ENCODE measurements at places on chromosomes 3 and 15.

DNA sequence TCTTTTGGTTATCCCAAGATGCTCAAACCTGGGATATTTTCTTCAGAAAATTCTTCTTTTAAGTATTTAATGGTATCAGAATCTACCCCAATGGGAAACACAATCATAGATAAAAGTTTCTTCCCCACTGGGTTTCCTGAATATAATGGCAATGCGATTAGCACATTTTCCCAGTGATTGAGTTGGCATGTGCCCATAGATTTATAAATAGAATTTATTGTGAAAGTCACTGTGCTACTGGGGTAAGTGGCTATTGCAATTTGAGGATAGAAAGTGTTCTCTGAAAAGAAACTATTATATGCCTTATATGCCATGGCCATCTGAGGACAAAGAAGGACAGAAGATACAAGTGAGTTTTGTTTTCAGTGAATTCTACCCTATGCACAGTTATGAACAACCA, 99.0 kb upstream of the RBMS3 start:
- DNase-seq: no peak

GRCh38 chr3:27878014-27878383, 155.9 kb upstream of the EOMES start:
- no peak for DNase-seq

DNA sequence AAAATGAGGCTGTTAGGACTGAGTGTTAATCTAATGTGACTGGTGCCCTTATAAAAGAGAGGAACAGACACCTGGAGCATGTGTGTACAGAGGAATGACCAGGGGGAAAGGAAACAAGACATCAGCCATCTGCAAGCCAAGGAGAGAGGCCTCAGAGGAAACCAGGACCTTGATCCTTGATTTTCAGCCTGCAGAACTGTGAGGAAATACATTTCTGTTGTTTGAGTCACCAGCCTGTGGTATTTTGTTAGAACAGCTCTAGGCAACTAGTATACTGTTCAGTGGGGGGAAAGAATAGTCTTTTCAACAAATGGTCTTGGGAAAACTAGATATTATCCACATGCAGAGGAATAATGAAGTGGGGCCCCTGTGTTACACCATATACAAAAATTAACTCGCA, 80.6 kb downstream of the CCR1 start:
- DNase-seq: peak; percentile 46

DNA sequence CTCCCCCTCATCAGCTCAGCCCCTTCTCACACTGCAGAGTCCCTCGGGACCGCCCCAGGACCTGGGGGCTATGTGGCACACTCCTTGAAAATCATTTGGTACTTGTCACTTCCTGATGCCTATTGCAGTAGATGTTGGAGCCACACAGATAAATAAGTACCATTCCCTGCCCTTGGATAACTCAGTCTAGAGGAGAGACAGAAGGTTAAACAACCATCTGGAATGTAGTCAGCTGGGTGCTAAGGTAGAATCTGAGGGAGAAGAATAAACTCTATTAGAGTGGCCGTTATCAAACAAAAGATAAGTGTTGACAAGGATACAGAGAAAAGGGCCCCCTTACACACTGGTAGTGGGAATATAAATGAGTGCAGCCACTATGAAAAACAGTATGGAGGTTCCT, 112.3 kb upstream of the NR2E3 start:
- DNase-seq: no peak

- no peak for DNase-seq
These were observed 23.2 kb downstream of the SPTBN5 start for GRCh38 chr15:41870689-41871081.

DNA sequence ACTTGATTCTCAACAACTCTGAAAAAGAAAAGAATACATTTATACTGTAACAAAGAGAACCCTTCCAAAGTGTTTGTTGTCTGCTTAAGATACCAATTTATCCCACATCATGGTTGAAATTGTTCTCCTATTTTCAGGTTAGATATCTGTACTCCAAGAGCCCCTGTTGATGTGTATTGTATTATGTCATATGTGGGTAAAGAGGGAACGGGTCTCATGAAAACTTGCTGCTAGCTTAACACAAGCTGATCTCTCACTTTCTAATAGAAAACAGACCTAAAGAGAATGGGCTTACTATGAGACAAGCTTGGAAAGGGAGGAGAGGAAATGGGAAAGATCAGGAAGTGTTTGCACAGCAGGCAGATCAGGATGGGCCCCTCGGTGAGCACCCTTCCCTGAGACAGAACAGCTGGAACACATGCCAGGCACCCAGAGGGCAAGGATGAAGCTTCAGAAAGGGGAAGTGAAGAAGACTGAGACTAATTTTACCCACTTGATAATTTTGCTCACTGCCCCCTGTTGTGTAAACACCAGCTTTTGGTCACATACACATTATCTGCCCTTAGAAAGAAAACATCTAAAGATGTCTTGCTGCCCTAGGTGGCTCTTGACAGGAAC, 747.9 kb upstream of the CCDC54 start:
- no peak for DNase-seq

DNA sequence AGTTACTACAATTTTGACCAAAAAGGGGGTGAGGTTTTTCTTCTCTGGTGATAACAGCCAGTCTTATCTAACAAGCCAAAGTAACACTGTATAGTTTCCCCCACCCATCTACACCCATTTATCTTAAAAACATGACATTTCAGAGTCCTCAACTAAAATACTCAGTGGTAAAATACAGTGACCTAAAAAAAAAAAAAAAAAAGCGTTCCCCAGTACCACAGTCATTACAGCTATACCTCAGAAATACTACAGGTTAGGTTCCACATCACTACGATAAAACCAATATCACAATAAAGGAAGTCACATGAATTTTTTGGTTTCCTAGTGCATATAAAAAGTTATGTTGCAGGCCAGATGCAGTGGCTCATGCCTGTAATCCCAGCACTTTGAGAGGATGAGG, 13.8 kb downstream of the DENND4A start:
- no peak for DNase-seq

- DNase-seq: no peak
These were observed 5.7 kb downstream of the TM4SF1 start for GRCh38 chr3:149371723-149372114.

GRCh38 chr15:70714015-70714414, 49.3 kb downstream of the UACA start:
- no peak for DNase-seq

DNA sequence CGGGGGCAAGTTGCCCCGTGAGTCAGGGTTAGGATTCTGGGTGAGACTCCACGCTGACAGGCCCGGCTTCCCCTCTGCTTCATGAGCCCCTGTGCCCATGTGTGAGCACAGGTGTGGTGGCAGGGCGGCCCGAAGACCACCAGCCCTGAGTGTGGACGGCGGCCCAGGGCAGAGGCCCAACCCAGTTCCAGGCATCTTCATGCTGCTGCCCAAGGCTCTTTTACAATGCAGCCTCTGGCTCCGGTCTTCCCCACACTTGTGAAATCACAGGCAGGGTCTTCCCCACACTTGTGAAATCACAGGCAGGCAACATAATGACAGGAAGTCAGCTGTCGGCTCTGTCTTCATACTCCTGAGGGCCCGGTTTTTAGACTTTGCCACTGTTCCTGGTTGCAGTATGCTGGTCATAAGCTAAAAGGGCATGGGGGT, 78.8 kb downstream of the AAGAB start:
- no peak for DNase-seq

DNA sequence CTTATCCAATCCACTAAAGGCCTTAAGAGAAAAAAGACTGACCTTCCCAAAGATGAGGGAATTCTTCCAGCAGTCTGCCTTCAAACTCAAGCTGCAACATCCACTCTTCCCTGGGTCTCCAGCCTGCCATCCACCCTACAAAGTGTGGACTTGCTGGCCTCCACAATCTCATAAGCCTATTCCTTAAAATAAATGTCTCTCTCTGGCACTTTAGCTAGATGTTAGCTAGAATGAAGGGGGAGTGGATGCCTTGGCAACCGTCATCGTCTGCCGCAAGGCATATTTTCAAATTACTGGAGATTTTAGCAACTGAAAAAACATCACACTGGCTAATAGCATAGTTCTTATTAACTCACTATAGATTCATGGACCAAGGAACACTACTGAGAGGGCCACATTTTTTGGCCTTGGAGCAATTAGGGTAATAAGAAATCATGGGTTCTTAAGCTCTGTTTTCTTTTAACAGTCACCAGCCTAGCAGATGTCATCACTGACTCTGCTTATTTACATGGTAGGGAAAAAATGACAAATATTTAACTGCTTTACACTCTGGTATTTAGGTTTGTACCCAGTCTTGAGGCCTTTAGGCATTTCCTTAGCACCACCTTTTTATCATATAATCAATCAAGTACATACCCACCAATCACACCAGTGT, 245.3 kb downstream of the MYRIP start:
- no peak for DNase-seq

DNA sequence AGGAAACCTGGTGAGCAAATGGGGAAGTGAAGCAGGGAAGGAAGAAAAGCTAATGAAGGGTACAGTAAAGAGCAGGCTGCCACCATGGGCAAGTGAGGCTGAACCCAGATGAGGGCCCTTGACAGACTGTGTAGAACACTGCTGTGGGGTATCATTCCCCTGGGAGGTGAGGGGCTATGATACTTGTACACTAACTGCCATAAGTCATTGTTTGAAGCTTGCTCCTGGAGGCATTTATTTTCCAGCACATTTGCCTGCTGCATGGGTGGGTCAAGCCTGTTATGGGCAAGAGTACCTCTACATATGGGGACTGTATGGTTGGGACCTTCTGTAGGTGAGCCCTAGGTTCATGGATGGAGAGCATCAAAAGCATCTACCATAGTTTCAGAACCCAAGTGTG, 57.4 kb downstream of the POMGNT2 start:
- DNase-seq: no peak

GRCh38 chr3:53809764-53810400, 36.3 kb downstream of the CHDH start:
- DNase-seq: no peak

DNA sequence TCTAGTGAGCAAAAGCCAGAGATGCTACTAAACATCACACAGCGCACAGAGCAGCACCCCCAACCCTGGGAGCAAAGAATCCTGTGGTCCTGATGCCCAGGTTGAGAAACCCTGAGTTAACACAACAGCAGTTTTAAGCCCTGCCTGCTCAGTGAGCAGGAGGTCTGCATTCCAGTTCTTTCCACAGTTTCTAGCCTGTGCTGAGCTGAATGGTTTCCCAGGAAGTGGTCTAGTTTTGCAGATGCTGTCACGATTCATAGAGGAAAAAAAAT, 171.1 kb upstream of the PROK2 start:
- no peak for DNase-seq

- DNase-seq: no peak
These were observed 164.5 kb downstream of the TNIK start for GRCh38 chr3:171295484-171296373.

DNA sequence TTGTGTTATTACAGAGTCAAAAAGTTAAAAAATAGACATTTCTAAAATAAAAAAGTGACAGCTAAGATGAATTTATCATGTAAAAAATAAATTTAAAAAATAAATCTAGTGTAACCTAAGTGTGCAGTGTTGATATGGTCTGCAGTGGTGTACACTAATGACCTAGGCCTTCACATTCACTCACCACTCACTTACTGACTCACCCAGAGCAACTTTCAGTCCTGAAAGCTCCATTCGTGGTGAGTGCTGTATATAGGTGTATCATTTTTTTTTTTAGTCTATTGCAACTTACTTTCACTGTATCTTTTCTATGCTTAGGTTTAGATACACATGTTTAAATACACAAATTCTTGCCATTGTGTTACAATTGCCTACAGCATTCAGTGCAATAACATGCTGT, 459.4 kb upstream of the ROBO1 start:
- no peak for DNase-seq

DNA sequence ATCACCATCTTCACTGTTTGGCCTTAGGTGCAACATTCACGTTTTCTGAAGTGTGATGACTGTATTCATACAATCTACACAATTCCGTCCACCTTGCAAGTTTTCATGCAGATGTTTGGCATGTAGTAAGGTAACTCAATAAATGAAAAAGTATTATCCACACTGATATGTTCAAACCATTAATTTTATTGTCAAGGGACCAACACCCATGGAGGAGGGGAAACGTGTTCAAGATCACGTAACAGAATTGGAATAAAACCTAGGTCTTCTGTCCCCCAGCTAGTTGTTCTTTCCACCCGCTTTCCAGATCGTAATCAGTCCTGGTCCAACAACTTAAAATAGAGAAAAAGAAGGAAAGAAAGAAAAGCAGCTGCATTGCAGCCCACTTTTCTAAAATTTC, 560.4 kb upstream of the MCTP2 start:
- no peak for DNase-seq

DNA sequence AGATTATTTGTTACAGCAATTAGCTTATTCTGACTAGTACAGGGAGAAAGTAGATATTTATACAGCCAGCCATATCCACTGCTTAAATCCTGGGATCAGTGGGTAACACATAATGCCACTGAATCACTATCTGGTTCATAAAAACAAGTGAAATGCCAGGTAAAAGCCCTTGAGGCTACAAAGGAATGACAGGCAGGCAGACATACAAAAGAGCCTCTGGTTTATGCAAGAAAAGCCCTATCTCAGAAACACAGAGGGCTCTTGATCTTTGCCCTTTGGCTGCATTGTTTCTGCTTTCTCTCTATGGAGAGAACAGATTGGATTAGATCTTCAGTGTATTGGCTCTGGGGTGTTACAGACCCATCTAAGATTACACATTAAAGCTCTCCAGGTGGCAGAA, 115.4 kb upstream of the GADL1 start:
- no peak for DNase-seq

DNA sequence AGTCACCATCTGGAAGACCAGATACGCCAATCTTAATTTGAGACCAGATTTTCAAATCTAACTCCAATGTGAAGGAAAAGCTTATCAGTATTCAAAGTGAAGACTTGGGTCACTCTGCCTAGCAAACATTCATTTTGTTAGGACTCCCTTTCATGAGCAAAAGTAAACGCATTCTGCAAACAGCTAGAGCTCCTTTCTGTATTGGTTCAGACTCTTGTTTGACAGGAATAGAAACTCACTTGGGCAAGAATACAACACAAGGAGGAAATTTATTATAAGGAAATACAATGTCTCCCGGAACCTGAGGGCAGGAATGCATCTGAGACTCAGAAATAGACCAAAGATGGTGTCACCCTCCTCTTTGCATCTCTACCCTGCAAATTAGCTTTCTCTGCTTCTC, 558.6 kb downstream of the TAFA4 start:
- no peak for DNase-seq

- DNase-seq: peak; percentile 4
These were observed 88.2 kb upstream of the STT3B start for GRCh38 chr3:31444220-31445142.
